NCI-H2227 treated with DMSO at 0.1 percent for 48 hours (cell line): ENCODE measurements at places on chromosomes 13 and 19.

GRCh38 chr13:109802936-109803335 lies 16.6 kb upstream of the IRS2 start:
- DNase-seq = no peak

DNA sequence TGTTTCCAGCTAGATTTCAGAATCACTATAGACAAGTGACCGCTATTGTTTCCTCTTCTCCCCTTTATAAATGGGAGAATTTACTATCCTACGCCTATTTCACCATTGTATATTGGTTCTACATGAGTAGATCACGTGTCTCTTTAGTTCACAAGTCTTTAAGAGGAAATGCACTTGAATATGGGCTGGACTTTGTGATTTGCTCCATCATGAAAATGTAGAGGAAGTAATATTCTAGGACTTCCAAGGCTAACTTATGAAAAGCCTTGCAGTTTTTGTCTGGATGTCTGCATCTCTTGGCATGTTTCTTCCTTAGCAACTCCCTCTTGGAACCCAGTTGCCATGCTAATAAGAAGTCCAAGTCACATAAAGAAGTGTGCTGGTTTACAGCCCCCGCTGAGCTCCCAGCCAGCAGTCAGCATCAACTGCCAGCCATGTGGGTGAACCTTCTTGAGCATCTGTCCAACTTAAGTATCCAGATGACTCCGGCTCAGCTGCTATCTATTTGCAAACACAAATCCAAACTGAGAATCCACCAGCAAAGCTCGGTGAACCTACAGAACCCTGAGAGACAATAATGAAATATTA lies 4.8 kb upstream of the FBXL3 start:
- DNase-seq = no peak

DNA sequence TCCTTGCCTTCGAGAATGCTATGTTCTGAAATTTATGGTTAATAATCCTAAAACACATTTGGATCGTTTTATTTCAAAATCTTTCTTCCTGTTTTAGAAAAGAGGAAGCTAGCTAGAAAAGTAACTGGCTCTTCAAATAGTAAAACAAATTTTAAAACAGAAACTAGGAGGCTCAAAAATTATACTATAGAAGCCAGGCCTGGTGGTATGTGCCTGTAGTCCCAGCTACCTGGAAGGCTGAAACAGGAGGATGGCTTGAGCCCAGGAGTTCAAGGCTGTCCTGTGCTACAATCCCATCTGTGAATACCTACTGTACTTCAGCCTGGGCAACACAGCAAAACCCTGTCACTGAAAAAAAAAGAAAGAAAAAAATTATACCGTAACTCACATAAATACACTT lies 57.9 kb downstream of the ELF1 start:
- DNase-seq = no peak

DNA sequence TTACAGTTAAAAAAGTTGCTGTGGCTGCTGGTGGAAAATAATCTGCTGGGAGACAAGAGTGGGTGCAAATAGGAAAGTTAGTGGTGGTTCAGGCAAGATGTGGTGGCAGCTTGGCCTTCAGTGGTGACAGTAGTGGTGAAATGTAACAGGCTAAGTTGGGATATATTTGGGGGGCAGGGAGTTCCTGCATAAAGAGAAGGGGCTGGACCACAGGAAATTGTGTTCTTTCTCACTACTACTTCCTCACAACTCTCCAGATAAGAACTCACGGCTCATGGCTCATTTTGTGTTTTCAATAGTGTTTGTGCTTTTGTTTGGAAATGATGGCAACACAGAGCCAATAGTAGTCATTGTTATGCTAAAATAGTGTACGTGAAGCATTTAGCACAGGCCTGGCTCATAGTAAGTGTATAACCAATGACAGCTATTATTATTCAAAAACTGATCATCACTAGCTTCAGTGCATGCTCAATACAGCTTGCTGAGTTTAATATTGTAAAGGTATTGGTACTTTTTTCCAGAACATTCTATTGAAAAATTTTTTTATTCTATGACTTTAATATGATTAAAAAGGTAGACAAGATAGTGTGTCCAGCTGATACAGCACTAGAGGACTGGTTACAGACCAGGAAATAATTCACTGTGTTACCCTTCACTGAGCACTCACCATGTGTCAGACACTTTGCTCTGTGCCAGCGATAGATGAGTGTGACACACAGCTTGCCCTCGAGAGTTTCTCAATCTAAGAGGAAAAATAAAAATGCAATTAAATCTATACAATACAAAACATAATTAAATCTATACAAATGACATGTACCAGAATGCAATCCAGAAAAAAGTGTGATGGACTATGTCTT lies 209.8 kb downstream of the POU4F1 start:
- DNase-seq = no peak

GRCh38 chr13:75505327-75505726 lies 23.4 kb upstream of the TBC1D4 start:
- no peak for DNase-seq

GRCh38 chr19:13033244-13033643 lies 38.0 kb downstream of the NFIX start:
- DNase-seq = no peak

DNA sequence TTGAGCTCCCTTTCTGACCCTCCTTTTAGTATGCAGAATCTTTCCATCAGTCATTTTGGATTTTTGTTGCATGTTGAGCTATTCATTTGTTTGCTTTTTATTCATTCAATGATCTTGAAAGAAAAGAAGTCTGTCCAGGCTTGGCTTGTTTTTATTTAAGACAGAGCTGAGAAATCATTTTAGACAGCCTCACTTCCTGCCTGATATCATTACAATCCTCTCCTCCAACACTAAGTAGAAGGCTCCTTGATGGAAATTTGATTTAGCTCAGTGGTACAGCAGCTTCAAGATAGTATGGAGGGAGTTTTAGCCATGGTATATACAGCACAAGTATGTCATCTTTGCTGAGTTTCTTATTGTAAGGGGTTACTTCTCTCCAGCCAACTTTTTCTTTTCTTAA lies 28.4 kb downstream of the MBNL2 start:
- no peak for DNase-seq

DNA sequence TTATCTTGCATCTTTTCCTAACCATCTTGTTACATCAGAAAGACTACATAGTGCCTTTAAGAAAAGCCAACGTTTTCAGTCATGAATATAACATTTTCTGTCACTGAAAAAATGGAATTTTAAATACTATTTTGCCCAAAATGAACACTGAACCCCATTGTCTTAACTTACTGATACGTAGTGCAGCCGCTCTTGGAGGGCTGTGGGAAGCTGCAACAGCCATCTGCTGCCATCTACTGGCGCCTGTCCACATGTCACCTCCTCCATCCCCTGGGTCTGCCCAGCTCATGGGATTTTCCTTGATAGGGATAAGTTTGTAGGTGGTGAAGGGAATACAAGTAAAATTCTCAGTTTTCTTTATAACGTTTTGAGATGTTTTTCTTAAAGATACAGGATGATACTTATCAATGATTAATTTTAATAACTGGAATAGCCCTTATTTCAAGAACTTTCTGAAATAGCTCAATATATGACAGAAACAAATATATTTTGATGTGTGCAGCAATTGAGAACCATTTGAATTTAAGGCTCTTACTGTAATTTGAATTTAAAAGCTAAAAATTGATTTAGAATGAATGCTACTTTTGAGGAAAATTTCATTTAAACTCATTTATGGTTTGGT lies 73.7 kb downstream of the GGACT start:
- peak; percentile 84 for DNase-seq

GRCh38 chr13:77429320-77430142 lies 102.6 kb upstream of the MYCBP2 start:
- DNase-seq = no peak

GRCh38 chr13:74068471-74068870 lies 65.7 kb downstream of the KLF12 start:
- no peak for DNase-seq

- DNase-seq = no peak
These were observed 2.7 kb upstream of the RASAL3 start for GRCh38 chr19:15466851-15467733.

- DNase-seq = peak; percentile 61
These were observed 811 bp downstream of the ARMC6 start for GRCh38 chr19:19034204-19034624.

- DNase-seq = no peak
These were observed 126.4 kb downstream of the TNFRSF19 start for GRCh38 chr13:23696610-23697009.

GRCh38 chr13:51942189-51942588 lies 69.1 kb downstream of the ATP7B start:
- no peak for DNase-seq

DNA sequence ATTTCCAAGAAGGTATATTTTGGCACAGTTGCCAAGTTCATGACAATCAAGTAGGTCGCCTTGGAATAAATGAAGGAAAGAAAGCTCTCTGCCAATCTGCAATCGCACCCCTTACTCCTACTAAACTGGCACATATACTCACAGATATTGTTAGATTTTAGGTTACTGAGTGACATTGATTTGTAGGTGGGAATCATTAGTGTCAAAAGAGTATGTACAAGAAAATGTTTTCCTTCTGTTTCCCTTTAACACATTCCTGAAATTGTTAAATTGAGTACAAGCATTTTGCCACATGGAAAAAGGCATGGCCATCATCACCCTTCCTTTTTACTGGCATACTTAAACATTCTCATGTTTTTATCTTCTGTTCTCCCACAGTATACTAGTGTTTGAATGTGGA lies 2868.3 kb upstream of the PCDH20 start:
- DNase-seq = no peak

GRCh38 chr13:108786456-108787200 lies 157.2 kb downstream of the MYO16 start:
- DNase-seq = no peak

DNA sequence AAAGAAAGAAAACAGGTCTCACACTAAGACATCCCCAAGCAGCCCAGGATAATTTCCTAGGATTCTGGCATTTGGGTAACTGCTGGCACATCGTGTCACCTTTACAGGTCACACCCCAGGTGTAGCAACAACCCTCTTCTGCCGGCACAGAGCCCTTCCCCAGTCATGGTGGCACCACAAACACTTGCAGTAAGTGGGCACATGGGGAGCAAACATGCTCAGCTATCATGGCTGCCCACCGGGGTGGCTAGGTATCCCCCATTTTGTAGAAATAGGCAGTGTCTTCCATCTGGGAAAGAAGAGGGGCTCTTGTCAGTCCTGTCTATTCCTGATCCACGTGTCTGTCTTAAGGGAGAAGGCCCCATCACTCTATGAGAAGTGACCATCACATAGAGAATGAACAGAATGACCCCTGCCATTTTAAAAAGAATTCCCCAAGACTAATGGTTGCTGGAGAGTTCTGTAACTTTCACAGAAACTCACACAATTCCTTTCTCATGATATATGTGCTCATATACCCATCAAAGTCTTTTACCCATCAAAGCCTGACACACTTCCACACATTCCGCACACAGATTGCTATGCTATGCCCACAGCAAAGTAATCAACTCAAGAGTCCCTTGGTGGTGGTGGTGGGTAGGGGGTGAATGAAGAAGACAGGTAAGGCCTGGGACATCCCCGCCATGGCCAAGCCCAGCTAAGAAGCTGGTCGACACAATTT lies 33.3 kb downstream of the BRD4 start:
- no peak for DNase-seq

DNA sequence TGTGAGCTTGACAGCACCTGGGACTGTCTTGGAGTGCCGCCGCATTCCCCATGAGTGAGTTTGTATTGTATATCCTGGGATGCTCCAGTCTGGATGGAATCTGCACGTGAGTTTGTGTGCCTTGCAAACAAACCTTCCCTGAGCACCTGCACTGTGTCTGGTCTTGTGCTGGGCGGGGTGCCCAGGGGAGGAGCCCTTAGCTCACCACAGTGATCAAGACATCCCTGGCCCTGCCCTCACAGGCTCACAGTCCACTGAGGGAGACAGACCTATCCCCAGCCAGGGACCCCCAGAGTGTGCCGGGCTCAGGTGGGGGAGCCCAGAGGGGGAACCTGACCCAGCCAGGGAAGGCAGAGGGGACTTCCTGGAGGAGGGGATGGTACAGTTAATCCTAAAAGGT lies 1.7 kb upstream of the BCAM start:
- DNase-seq = no peak

GRCh38 chr13:31860002-31860401 lies 120.7 kb downstream of the RXFP2 start:
- no peak for DNase-seq

DNA sequence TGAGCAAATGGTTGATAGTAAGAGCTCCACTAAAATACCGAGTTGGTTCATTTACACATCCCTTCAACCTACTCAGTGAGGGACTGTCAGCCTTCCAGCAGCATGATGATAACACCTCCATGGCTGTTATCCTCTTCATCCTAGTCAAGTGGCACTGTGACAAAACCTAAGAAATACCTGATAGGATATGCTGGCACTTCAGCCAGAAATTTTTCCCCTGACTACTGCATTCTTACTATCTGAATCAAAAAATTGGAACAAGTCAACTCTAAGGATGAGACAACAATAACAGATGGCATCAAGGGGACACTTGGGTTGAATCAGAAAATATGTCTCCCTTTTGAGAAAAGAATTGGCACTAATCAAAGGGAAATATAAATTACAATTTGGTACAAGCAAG lies 193.9 kb downstream of the KCTD12 start:
- DNase-seq = no peak

DNA sequence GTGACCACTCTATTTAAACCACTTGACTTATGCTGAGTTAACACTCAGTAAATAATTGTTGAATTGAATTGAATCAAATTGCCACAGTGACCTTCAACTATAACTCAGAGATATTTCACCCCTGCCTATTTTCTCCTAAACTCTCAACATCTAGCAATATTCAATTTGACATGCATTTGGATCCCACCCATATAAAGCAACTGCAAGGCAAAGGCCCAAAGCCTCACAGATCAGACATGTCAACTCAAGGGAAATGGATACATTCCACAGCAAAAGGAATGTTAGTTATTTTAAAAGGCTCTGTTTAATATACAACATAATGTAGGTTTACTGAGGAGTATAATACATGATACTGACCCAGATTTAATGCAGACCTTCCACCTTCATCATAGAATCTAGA lies 107.4 kb downstream of the KCTD12 start:
- no peak for DNase-seq

GRCh38 chr19:47156861-47157430 lies 26.3 kb downstream of the SAE1 start:
- DNase-seq = peak; percentile 69

DNA sequence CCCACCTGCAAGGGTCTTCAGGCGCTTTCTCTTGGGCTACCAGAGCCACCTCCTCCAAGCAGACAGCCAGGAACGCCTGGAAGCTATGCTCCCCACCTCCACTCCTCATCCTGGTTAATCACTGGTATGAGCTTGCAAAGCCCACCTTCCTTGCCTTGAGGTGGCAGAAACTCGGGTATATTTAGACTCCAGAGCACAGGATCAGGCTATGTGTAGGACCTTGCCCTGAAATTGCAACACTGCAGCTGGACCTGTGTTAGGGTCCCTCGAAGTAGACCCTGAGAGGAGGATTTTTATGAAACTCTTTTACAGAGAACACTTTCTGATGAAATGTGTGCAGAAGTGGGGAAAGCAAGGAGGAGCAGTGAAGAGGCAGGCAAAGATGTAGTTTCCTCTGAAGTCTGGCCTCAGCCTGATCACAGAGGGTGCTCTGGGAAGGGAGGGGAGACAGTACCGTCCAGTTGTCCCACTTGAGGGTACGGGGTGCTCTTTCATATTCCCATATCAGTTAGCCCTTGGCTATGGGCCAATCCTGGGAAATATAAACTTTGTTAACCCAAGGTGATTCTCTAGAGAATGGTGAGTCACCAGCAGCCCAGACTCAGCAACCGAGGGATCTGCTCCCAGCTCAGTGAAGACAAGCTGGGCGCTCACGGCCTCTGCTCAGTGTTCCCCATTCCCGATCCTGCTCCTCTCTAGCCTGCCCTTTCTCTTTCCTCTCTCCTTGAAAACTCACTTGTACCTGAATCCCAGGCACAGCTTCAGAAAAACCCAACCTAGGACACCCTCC lies 157.9 kb downstream of the UQCRFS1 start:
- DNase-seq = no peak
